ENCODE measurements at places on chromosomes 1 and 21. TPM values are rescaled to one million over a fixed set of nuclear protein-coding genes. Genes with fewer than 3 reads are reported as not detected.

The CCDC27 gene
- 0.22 TPM for total RNA-seq

The CBR1 gene
- 195 TPM for total RNA-seq

DNA sequence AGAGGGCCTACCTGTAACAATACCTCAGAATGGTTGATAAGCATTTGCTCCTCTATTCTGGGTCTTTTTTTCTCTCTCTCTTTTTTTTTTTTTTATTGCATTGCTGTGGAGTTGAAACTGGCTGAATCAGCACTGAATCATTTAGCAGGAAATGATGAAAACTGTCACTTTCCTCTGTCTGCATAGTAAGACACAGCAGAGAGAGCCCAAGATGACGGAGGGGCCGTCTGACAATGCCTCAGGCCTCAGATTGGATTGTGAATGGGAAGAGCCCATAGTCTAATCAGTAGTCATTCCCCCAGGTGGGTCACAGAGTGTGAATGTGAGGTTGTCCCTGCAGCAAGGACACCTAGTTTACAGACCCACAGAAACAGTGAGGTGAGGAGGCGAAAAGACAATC lies 193.2 kb upstream of the PLXNA2 start:
- DNase-seq, result no peak

DNA sequence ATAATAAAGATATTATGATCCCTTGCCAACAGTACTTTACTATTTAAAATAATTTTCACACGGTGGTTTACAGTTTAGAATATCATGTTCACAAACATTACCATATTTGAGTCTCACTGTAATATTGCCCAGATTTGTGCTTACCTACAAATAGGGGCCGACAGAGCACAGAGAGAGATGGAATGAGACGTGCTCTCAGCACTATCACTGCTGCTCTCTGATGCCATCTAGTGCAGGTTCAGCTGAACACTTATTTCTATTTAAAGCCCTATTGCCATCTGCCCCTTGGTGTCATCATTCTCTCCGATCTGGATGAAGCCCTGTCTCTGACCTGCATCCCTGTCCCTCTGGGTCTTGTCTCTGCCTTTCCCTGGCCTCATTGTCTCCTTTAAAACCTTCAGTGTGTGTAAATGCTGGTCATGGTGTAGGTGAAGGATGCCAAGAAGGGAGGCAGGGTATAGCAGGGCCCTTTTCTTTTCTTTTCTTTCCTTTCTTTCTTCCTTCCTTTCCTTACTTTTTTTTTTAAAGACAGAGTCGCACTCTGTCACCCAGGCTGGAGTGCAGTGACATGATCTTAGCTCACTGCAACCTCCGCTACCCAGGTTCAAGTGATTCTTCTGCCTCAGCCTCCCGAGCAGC lies 6.9 kb upstream of the GPATCH4 start:
- no peak for DNase-seq

DNA sequence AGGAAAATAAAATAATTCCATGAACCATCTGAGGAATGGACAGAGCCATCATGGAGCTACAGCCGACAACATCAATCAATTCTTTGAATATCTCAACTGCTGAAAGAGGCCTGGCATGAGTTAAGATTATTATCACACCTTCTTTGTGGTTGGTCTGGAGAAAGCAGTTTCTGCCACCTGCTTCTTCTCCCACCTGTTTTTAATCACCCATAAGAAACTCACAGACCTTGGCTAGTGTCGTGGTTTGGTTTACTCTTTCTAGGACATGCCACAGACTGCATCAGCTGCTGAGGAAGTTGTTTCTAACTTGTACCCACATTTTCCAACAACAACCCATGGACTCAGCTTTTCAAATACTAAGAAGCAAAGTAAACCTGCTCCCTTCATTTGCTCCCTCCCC lies 65.6 kb downstream of the NTPCR start:
- DNase-seq, result no peak

- DNase-seq, result no peak
Measured at GRCh38 chr1:197807216-197807615, 31.9 kb upstream of the DENND1B start.

All from dorsolateral prefrontal cortex (tissue), 122 donors.